Peyer's patch (tissue), 4 donors: ENCODE measurements at places on chromosomes 1 and 21.

DNA sequence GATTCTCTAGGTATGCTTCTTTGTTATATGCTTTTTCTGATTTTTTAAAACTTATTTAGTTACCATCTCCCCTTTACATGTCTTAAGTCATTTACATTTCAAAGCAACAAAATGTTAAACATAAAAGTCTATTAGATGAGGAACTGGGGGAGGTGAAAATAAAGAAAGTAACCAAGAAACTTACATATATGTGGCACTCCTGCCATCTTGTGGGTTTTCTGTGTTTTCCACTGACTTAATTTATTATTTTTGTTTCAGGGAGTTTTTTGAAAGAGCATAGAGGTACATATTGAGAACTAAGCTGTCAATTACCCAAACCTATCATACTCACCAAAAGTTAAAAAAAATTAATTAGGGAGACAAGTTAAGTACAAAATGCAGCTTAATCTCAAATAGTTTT, 1531.1 kb downstream of the MRPL39 start:
- no peak for DNase-seq

DNA sequence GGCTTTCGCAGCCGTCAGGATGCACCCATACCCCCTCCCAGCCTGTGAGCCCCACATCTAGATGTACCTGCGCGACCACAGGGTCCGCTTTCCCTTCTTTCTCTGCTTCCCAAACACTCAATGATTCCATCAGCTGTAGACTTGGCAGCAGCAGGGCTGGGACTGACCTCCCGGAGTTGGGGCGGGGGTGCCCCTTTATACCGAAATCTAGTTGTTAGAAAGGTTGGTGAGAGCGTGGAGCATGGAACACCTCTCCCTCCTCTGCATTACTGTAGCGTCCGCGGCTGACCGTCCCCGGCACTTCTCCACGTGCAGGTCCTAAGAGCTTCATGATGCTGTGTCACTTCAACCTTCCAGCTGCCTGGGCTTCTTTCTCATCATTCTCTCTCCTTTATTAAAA, 21.1 kb upstream of the ACTRT2 start:
- no peak for DNase-seq

DNA sequence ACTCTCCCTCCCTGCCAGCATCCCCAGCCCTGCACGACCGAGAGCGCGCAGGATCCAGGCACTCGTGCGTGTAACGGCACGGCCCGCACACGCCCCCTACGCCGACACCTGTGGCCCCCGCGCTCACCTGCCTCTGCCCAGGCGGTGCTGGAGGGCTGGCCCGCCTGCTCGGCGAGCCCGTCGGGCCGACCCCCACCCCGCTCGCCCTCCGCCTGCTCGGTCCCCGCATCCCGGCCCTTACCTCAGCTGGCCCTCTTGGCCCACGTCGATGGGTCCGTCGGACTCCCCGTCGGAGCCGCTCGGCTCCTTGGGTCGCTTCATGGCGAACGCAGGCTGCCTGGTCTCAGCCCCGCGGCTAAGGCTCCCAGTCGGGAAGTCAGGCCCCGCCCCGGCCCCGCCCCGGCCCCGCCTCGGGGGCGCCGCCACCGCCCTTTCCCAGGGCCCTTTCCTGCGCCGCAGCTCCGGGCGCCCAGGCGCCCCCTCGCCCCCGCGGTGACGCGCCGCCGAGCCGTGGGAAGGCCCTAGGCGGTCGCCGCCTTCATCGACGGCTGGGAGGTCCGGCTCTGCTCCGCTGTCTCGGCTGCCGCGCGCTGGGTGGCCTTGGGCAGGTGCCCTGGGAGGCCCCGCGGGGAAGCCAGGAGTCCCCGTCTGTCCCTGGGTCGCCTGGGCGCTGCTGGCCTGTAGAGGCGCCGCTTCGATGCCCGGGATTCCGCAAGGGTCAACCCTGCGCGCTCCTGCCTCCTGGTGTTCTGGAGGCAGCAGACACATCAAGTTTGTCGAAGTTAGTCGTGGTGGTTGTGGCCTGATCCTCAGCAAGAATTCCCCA, at the start of gene HEYL:
Gene HEYL (minus strand): TSS at position 339 of the 826 bp plus-strand sequence. CDS start 18 bp downstream, at position 321.
- peak; percentile 46 for DNase-seq

GRCh38 chr1:172515436-172515835, 17.5 kb upstream of the SUCO start:
- no peak for DNase-seq

DNA sequence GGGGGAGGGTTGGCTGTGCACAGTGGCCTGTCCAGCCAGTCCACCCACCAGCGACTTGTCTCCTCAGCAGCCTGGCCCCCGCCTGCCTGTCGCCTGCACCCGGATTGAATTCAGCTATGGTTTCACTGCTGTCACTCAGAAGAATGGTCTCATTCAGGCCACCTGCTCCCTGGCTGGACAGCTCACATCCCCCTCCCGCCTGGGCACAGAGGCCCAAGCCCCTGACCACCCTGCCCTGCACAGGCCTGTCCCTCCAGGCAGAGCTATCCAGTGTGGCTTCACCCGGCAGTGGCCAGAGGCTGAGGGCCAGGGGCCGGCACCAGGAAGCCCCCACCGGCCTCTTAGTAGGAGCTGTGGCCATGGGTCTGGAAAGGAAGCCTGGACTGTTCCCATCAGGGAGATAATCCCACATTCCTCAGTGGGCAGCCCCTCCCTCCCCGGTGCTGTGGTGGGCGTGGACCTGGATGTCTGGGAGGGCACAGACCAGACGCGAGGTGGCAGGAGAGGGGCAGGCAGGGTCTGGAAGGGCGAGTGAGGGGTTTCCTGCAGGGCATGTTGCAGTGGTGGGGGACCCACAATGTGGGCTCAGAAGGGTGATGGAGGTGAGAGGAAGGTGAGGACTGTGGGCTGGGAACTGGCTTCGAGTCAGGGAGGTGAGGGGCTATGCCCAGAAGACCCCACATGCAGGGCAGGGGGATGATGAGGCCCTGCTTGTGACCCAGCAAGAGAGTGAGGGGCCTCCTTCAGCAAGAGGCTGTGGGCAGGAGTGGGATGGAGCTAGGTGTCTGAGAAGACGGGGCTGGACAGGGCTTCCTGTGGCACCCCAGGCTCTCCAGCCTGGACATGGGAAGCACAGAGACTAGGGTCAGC, 30.4 kb downstream of the WNT9A start:
- no peak for DNase-seq
